ENCODE measurements at places on chromosomes 12 and 14.
A peak's percentile ranks its signal among the peaks of the same experiment; 100 is the strongest.

GRCh38 chr14:51614707-51615106 is 37.0 kb upstream of the FRMD6 start:
- DNase-seq = no peak

GRCh38 chr12:2378835-2379330 is 326.1 kb downstream of the CACNA1C start:
- DNase-seq = no peak

DNA sequence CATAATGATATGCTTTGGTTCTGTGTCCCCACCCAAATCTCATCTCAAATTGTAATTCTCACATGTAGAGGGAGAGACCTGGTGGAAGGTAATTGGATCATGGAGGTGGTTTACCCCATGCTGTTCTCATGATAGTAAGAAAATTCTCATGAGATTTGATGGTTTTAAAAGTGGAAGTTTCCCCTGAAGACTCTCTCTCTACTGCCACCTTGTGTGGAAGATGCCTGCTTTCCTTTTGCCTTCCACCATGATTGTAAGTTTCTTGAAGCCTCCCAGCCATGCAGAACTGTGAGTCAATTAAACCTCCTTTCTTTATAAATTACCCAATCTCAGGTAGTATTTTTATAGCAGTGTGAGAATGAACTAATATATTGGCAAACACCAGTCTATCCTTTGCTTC is 260.4 kb upstream of the PPFIA2 start:
- peak; percentile 34 for DNase-seq

GRCh38 chr12:52921488-52922165 is 16.8 kb upstream of the KRT8 start:
- no peak for DNase-seq

DNA sequence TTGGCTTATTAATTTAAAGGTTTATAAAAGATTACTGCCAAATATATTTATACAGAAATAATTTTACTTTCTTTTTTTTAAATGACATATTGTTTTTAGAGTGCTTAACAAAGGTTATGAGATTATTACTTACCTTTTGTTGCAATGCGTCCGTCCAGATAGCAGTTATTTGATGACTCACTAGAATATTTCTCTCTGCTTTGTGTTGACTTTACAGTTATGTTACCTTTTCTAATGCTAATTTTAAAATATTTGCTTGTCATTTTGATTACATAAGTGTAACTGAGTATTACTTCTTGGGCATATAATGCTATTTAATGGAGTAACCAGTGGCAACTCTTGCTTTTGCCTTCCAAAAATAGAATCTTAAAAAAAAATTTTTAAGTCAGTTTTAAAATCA is 6.3 kb upstream of the PZP start:
- no peak for DNase-seq

- peak; percentile 67 for DNase-seq
Measured at GRCh38 chr14:35533357-35534207, at the start of gene INSM2. Gene INSM2 (plus strand): TSS chr14:35534164. CDS start chr14:35534253, 89 bp downstream.
